ENCODE measurements at places on chromosomes 12 and 14. TPM values are rescaled to one million over a fixed set of nuclear protein-coding genes. Genes with fewer than 3 reads are reported as not detected.
A peak's percentile ranks its signal among the peaks of the same experiment; 100 is the strongest.

RNASE2 gene
- total RNA-seq: not detected

RCOR1 gene
- 66.2 TPM for total RNA-seq

GRCh38 chr12:124761871-124762270 is 101.8 kb downstream of the SCARB1 start:
- ATAC-seq: no peak

GRCh38 chr12:98437166-98437565 is 78.2 kb upstream of the TMPO start:
- no peak for ATAC-seq

- no peak for ATAC-seq
These were observed 286.7 kb upstream of the CRY1 start for GRCh38 chr12:107379852-107380567.

GRCh38 chr14:31942166-31942841 is 134.8 kb upstream of the ARHGAP5 start:
- ATAC-seq: no peak

GRCh38 chr12:118034429-118035189 is 18.1 kb downstream of the RFC5 start:
- peak; percentile 84 for ATAC-seq
